ENCODE measurements at places on chromosomes 3 and 15.

- no peak for DNase-seq
Observed at GRCh38 chr3:122468896-122469533, 45.7 kb downstream of the KPNA1 start.

DNA sequence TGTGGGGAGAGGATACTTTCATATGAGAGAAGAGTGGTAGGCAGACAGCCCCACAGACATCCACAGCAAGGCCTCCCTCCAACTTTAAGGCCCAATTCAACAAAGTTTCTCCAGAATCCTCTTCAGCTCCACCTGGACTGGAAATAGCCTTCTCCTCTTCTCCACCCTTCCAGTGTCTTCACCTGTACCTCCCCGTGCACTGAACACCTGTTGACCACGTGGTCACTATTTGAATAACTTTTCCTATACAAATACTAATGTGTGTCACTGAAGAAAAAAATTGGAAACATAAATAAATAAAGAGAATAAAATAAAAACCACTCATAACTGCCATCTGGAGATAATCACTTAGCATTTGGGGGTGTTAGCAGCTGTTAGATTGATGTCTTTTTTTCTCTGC lies 52.9 kb downstream of the CCNL1 start:
- DNase-seq = no peak

DNA sequence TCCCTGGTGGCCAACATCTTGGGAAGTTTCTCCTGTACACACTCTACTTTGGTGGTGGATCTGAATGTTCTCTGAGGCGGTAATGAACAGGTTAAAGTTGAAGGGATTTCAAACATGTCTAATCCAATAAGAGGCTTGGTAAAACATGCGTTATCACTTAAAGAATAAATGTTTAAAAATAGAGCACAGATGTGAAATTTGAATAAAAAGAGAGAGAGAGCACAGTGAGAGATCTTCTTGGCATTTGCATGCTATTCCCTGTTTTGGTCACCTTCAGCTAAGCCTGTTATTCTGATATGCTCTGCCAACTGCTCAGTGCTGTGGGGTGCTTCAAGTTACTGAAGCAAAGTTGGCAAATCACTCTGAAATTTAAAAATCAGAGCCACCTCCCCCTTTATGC lies 237.7 kb upstream of the WNT5A start:
- DNase-seq = no peak

GRCh38 chr15:59413577-59413976 lies 24.4 kb upstream of the FAM81A start:
- no peak for DNase-seq

DNA sequence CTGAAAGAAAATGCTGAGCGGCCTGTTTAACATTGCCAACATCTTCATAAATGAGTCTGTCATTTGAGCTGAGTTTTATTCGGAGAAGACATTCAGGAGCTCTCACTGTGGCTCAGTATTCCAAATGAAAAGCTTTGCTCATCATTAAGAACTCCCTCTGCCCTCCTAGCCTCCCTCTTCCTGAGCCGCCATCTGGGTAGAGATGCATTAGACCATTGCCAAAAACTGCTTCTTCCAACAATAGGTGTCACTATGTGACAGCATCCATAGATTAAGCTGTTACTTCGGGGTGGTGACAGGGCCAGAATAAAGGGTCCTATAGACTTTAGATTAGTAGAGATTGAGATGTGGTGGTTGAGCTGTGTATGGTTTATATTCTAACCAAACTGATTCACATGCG lies 501.4 kb upstream of the NR2F2 start:
- no peak for DNase-seq

All from memory B cell (primary cell).